Thymus (tissue), 14 donors: ENCODE measurements at places on chromosomes 1 and 21. TPM values are rescaled to one million over a fixed set of nuclear protein-coding genes. Genes with fewer than 3 reads are reported as not detected.

Gene SYT14
- 0.16 TPM for polyA plus RNA-seq

Gene DIRAS3
- polyA plus RNA-seq: 7.3 TPM

Gene CNTN2
- 0.27 TPM for polyA plus RNA-seq

Gene MAN1C1
- 18.4 TPM for polyA plus RNA-seq

Gene CFHR5
- polyA plus RNA-seq: not detected

Gene TDRD5
- polyA plus RNA-seq: 0.66 TPM

Gene NECTIN4
- 4.7 TPM for polyA plus RNA-seq

Gene KRTAP19-2
- not detected for polyA plus RNA-seq

Gene CAMK1G
- 0.27 TPM for polyA plus RNA-seq

Gene NR5A2
- 0.94 TPM for polyA plus RNA-seq

Gene LCE1E
- polyA plus RNA-seq: 0.30 TPM
